Stimulated activated CD4-positive, alpha-beta T cell treated with anti-CD3 and anti-CD28 coated beads, Interleukin-4, amount 100 ng/mL, for 24 hours (primary cell): ENCODE measurements at places on chromosomes 7 and 10.

DNA sequence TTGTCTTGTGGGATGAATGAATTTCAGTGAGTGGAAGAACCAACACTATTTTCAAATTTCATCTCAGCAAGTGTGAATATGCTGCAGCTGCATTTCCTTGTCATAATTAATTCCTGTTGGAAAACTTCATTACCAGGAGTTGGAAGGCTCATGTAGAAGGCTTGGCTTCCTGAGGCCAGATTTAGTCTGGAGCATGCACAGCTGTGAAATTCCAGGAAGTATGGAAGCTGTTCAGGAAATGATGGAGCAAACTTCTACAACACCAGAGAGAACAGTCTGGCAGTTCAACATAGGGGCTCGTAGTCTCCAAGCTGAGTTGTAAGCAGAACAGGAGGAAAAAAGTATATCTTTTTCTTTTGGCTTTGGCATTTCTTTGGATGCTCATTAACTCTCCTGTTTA, 1439.9 kb upstream of the CELF2 start:
- DNase-seq: no peak

DNA sequence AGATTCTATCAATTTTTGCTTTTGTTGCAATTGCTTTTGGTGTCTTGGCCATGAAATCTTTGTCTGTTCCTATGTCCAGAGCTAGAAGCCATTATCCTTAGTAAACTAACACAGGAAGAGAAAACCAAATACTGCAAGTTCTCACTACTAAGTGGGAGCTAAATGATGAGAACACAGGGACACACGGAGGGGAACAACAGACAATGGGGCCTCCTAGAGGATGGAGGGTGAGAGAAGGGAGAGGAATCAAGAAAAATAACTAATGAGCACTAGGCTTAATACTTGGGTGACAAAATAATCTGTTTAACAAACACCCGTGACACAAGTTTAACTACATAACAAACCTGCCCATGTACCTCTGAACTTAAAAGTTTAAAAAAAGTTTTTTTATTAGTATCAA, 78.2 kb downstream of the ANKRD26 start:
- DNase-seq: no peak

- DNase-seq: peak; percentile 85
These were observed 2.0 kb downstream of the SRGN start for GRCh38 chr10:69089638-69090599.

- DNase-seq: no peak
These were observed 167.4 kb upstream of the SH2B2 start for GRCh38 chr7:102119213-102119651.

DNA sequence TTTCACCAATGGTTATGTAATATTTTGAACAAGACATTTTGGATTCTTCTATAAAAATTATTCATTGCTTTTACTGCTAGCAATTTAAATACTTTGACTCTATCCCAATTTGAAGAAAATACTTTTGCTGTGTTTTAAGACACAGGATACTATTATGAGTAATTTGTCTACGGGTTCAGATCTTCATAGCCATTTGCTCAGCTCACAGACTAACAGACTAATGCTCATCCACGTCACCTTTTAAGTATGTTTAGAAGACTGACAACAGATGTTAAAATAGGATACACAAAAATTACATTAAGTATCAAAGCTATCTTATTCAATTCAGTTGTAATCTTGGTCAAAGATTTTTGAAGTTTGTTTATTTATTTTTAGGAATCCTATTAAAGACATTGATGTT, 251.3 kb upstream of the CHRM2 start:
- no peak for DNase-seq

DNA sequence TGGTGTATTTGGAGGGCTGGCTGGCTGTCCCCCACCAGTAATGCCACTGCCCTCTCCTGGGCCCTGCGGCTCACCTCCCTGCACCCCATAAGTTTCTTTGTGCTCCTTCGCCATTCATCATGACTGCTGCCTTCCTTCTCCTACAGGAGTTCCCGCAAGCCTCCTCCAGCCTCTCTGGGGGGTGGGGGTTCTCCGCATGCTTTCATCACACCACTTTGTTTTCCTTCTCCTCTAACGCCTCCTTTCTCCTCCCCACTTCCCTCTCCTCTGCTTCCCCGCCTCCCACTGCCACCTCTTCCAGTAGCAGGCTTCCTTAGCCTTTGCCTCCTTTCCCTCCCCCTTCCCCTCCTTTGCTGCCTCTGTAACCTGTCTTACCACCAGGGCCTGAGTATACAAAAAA, 58.1 kb downstream of the PAX2 start:
- DNase-seq: no peak

- DNase-seq: no peak
These were observed 150.2 kb downstream of the GRK5 start for GRCh38 chr10:119357412-119358151.

GRCh38 chr7:96004578-96004977, 232.2 kb downstream of the DYNC1I1 start:
- no peak for DNase-seq

DNA sequence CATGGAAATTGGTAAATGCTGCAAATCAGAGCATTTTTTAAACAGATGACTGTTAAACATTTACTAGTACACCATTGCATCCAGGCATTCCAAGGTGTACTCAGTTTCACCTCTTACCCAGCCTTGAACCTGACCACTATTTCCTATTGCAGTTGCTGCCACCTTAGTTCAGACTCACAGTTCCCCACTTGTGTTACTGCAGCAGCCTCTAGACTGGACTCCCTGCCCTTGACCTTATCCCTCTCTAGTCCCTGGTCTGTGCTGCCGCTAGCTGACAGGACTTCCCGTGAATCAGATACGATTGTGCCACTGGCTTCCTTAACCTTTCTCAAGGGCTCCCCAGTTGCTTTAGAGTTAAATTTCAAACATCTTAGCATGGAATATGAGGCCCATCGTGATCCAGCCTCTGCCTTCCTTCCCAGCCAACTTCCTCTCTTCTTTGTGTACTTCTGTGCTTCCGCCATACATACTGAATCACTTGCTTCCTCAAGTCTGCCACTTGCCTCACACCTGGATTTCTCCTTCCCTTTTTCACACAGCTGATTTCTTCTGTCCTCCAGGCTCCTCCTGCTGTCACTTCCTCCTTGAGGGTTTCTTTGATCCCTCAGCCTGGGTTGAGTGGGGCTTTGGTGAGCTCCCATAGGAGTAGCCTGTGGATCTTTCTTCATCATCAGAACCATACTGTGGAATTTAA, 118.7 kb upstream of the GJD4 start:
- DNase-seq: no peak

DNA sequence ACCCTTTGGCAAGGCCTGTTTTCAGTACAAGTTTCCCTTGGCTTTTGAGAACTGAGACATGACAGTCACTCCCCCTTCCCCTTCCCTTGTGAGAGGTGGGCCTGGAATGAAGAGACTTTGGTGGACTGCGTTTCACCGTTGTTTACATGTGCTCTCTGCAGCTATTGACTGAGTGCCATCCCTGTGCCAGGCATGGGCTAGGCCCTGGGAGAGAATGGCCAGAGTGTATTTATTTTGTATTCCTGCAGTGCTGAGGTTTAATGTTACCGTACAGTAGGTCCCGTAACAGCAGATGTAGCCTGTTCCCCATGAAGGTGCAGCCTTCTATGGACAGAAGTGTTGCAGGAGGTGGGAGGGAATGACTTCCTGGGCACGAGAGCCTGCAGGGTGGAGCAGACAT, 50.0 kb downstream of the TACR2 start:
- no peak for DNase-seq

DNA sequence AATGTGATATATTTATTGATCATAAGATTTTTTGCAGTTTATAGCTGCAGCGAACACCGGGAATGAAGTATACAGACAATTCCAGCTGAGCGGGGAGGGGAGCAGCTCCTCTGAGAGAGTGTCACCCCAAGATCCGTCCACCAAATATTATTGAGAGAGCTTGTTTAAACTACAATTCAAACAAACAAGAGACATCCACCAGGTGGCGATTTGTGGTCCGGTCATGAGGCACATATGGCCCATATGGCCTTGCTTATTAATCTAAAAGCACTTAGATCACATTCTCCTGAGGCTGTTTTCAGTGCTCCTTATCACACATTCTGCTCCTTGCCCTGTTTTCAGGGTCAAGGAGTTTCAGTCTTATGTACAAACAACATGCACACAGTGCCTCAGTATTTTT, 83.1 kb downstream of the THSD7A start:
- no peak for DNase-seq

DNA sequence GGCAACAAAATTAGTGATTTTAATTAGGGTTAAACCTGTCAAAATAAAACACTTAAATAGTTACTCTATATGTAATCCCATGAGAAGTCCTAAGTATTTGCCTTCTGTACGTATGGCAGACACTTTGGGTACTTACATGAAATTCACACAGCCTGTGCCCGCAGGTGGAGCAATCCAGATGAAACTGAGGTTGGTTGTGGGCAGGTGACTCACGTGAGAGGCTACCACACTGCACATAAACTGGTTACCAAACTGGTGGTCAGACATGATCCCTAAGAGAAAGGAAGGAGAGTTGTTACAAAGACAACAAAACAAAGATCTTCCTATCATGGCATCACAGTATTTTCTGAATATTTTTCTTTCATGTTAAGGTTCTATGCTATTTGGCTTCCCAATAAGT, 156.1 kb downstream of the RELN start:
- no peak for DNase-seq

GRCh38 chr7:14501436-14501835, 401.1 kb downstream of the DGKB start:
- no peak for DNase-seq
